ENCODE measurements at places on chromosomes 3 and 15.

DNA sequence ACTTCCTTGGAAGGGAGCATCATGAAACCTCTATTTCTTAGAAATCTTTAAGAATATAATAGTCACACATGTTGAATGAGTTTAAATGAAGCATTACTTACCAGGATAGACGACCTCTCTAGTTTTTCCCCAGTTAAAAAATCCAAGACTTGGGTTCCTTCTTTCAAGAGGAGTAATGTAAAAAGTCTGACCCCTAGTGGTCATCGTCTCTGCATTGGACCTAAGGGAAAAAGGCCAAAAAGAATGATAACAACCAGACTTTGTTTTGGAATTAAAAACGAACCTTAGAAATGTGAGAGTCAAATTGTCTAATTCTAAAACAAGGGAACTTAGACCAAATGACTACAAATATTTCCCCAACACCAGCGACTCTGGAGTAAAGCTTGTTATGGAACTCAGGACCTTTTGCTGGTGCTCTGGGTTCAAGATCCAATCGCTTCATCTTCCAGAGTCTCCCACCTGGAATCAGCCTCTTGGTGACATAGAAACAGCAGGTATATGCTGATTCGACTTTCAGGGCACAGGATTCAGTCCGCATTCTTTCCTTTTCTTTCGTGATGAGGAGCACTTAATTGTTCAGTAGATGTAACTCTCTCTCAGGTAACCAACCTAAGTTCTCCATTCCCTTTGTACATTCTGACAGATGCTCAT, 214.8 kb upstream of the TPRG1 start:
- DNase-seq = peak; percentile 24

DNA sequence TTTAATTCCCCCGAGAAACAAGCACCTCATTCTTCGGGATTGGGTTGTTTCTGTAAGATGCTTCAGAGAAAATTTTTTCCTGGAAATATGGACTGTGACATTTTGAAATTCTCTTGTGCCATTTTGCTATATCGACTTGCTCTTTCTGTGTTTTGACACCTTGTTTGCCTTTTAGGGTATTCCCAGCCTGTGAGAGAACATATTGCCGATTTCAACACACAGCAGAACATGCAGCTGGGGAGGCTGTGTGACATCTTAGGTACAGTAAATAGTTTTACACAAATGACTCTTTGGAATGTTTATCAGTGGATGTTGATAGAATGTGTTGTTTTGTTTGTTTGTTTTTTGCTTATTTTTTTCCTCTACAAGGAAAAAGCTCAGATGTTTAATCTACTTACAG, 130.2 kb downstream of the IQCH start:
- no peak for DNase-seq

DNA sequence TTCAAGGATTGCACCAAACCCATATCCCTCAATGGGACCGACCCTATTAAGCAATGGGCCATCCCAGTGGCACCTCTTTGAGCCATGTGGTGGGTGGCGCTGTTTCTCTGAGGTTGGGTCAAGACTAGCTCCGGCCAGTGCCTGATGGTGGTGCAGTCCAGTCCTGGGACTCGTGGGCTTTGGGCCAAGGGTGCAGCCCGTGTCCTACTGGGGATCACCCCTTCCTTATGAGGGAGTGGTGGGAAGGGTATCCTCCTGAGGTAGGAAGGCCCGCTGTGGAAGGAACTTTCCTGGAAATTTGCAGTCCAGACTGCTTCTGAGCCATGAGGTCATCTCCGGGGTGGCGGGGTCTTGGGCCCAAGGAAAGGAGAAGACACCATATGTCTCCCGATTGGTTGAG, 231.6 kb downstream of the SNRPN start:
- DNase-seq = no peak

- no peak for DNase-seq
Observed at GRCh38 chr15:71325481-71325880, 210.2 kb downstream of the THSD4 start.

Data from Panc1 (cell line).